Fibroblast of lung (primary cell): ENCODE measurements at places on chromosomes 1 and 21.

DNA sequence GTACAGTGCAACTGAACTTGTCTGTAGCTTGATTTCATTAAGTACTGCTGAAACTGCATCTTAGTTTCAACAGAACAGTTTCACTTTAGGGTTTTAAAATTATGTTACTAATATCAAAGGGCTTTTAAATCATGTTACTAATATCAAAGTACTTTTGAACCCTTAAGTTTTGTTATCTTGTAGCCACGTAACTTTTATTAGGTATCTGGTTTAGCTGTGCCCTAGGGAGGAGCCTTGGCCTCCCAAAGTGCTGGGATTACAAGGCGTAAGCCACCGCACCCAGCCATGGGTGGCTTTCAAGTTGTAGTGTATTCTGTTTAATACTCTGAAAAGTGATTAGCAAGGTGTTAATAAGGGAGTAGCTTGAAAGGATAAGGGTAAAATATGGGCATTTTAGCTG, 2.0 kb downstream of the KDM4A start:
- DNase-seq, result no peak

GRCh38 chr1:3807769-3808168, 11.5 kb upstream of the LRRC47 start:
- no peak for DNase-seq

- no peak for DNase-seq
Observed at GRCh38 chr21:35601211-35601610, 459.1 kb downstream of the SETD4 start.

DNA sequence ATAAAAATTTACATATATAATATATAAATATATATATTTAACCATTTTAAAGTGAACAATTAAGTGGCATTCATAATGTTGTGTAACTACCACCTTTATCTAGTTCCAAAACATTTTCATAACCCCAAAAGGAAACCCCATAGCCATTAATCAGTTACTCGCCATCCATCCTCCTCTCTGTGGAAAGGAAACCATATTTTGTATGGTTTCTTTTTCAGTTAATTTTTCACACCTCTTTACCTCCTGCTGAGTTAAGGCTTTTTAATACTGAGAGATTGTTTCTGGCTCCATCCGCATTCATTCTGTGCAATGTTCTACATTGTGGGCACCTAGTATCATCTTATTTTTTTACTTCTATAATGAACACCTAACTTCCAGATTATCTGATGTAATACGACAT, 512.1 kb downstream of the LMO4 start:
- DNase-seq, result no peak

- DNase-seq, result peak; percentile 15
Observed at GRCh38 chr1:14568716-14569355, 29.6 kb upstream of the KAZN start.

GRCh38 chr1:87024936-87025540, 110.6 kb downstream of the HS2ST1 start:
- peak; percentile 41 for DNase-seq

DNA sequence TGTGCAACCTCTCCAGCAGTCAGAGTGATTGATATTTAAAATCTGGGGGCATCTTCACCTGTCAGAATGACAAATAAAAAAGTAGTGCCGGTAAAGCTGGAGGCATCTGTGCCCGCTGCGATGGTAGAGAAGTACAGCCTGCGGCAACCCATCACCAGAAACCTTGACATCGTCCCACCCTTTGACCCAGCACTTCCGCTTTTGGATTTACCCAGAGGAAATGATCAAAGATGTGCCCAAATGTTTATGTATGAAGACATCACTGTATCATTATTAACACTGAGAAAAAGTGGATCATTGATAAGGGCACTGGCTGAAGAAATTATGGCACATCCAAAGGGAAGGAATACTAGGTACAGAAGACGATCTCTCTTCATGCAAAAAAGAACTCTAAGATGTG, 96.0 kb downstream of the PGBD5 start:
- DNase-seq, result no peak

GRCh38 chr1:116516631-116517030, 54.2 kb downstream of the CD58 start:
- no peak for DNase-seq

DNA sequence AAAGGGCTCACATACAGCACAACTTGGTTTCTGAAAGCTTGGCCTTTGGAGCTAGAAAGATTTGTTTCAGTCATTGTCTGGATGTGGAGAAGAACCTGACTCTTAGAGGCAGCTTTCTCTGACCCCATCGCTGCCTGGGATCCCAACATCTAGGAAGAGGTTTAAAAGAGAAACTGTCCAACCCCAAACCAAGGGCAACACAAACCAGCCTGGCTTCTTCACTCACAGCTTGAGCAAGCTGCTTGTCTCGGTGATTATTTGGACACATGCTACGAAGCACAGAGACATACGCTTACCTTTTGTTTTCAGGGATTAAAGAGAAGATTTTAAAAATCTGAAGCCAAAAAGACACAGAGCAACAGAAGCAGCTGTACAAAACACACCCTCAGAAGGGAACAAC, 109.8 kb downstream of the ETS2 start:
- no peak for DNase-seq
